ELR (cell line): ENCODE measurements at places on chromosomes 4 and X.

DNA sequence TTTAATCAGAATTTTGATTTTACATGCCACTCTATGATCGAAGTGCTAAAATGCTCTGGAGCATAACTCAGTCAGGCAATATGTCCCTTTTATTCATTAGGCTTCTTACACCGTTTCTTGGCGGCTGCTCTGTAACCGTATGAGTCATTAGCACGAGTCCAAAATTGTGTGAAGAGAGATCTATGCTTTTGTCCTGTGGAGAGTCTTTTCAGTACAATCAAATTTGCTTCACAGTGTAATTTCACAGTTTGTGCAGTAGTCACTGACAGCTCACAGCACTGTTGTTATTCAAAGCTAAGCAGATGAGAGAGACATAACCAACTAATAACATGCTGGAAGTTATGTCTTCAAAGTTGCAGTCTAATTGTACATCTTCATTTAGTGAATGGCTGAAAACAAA, 167.8 kb downstream of the PCDH10 start:
- DNase-seq, result no peak

GRCh38 chr4:165175879-165176278, 31.5 kb upstream of the KLHL2 start:
- no peak for DNase-seq

- peak; percentile 89 for DNase-seq
Observed at GRCh38 chrX:20514358-20514757, 247.6 kb upstream of the RPS6KA3 start.

GRCh38 chr4:93501244-93501643, 327.3 kb upstream of the ATOH1 start:
- no peak for DNase-seq

DNA sequence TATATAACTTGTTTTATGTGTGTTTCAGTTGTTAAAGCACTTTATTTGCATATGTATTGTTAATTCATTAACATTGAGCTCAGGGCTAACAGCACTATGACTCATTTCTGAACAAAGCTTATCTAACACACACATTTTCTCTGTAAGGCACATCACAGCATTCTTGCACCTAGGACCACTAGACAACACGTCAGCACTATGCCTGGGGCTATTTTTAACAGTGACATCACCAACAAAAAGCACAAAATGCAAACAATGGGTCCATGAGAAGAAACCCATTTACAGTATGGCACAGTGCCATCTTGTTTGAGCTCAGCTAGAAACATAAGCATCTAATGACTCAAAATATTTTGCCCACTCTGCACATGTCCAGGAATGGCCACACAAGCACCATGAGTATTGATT, 124.4 kb downstream of the RELL1 start:
- DNase-seq, result peak; percentile 84

DNA sequence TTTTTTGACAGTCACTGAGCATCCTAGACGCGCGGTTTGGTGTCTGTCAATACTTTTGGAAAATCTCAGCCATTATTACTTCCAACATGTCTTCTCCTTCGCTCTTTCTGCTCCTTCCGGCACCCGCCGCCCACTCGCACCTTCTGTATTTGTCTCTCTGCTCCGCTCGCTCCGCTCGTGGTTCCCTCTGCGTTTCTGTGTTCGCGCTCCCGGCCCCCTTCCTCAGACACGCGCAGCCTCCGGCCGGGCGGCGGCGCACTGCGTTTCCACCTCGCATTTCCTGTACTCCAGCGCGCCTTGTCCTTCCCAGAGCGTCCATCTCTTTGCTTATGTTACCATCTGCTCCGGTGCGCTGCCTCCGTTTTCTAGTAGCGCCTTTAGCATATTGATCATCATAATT, 21.1 kb downstream of the PDE6B start:
- DNase-seq, result no peak

- DNase-seq, result no peak
Observed at GRCh38 chrX:19857131-19857530, 30.3 kb downstream of the SH3KBP1 start.

GRCh38 chr4:93317057-93317456, 511.5 kb upstream of the ATOH1 start:
- DNase-seq, result no peak

DNA sequence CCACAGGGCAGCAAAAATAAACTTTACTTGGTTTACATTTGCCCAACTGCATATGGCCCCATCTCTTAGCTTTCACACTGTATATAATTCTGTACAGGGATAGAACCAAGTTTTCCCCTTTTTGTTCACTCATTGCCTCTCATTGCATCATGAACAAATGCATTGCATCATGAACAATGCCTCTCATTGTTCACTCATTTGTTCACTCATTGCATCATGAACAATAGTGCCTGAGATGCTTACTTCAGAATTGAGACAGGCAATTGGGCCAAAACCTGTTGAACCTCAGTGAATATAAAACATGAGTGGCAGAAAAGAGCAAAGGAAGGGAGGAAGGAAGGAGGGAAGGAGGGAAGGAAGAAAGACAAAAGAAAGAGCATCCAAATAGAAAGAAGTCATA, 98.2 kb downstream of the SOWAHB start:
- no peak for DNase-seq

DNA sequence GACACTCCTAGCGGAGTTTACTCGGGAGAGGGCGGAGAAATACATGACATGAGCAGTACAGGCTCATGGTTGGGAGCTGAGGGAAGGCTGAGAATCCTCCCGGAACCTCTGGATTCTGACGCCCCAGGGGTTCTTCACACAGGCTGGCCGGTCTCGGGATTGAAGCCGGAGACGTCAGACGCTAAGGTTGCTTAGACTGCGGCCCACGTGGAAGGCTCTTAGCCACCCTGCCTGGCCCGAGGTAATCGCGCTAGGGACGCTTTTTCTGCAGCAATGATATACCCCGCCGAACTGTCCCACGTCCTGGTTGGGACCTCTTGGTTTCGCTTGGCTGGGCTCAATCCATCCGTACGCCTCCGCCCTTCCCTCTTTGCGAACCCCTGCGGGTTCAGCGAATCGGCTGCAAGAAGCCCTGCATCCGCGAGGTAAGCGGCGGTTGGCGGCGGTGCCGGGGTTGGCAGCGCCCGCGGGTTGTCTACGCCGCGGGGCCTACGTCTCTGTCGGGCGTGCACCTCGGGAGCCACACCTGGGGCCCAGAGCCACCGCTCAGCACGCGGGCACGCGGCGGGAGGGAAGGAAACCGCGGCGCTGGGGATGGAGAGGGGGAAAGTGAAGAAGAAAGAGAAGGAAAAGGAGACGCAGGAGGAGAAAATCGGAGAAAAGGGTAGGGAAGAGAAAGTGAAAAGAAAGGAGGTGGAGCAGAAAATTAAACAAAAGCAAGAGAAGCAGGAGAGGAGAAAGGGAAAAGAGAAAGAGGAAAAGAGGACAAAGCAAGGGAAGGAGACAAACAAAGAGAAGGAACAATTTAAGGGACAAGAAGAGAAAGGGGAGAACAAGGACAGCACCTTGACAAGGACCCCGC, at the start of gene ARL9:
TSS of gene ARL9 (plus strand) at position 523 of the 862 bp plus-strand sequence. CDS start at position 595, 72 bp downstream.
- peak; percentile 72 for DNase-seq

DNA sequence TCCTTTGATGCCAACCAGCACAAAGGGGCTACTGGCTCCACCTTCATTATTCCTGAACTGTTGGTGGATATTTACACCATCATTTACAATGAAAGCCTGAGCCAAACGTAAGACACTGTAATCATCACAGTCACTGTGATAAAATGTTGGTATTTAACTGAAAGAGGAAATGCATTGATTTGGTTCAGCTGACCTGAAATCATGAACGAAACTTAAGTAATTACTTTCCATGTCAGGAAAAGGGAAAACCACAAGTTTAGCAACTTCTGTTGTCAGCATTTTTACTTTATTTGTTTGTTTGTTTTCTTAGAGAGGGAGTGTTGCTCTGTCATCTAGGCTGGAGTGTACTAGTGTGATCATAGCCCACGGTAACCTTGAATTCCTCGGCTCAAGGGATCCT, 247.8 kb upstream of the FAM47A start:
- DNase-seq, result no peak

- DNase-seq, result no peak
Observed at GRCh38 chr4:7463566-7464258, 29.0 kb upstream of the PSAPL1 start.

DNA sequence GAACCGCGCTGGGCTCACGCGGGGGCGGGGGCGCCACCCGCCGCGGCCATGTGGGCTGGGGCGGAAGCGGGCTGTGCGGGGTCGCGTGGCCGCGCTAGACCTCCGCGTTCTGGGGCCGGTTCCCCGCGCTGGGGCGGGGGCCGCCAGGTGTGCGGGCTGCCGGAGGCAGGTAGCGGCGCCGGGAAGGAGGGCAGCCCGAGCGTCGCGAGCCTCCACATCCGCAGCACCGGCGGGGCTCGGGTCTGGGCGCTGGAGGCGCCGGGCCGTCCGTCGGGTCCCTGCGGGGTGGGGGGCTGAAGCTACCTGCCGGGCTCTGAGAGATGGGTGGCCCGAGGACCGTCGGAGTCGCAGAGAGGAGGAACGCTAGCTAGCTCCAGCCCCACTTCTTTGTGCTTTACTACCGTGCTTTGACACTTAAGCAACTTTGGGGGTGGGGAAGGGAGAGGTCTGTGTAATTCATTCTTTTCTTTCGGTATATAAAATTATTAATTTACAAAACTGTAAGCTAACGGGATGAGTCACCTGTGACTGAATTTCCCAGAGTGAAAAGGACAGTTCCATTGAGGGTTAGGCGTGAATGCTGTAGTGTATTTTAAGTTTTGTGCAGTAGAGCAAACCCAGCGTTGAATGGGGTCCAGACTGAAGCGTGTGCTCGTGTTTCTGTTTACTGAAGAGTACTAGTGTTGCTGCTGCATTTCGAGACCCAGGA, 689 bp downstream of the METAP1 start:
- peak; percentile 52 for DNase-seq

- no peak for DNase-seq
Observed at GRCh38 chr4:1297023-1297395, 7.3 kb downstream of the MAEA start.

GRCh38 chrX:57044245-57044644, 48.9 kb upstream of the SPIN3 start:
- no peak for DNase-seq
